ENCODE measurements at places on chromosomes 7 and 10.

DNA sequence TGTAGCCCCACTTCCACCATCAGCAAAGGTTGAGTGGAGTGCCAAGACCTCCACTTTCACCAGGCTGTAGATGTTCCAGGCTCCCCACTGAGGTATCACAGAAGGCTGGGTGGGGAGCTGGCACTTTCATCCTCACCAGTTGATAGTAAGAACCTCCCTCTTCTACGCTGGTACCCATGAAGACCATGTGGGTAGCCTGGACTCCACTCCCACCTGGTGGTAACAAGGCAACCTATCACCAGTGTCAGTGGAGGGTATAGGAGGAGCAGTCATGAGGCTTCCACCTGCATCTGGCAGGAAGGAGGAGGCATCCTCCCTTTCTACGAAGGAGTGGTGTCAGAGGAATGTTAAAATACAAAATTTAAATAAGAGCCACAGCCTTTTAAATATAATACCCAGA lies 4.4 kb downstream of the SMIM30 start:
- DNase-seq: no peak

GRCh38 chr10:94279835-94280709 lies 82.7 kb downstream of the NOC3L start:
- DNase-seq: peak; percentile 9

GRCh38 chr7:130013241-130013640 lies 37.9 kb downstream of the ZC3HC1 start:
- DNase-seq: no peak

DNA sequence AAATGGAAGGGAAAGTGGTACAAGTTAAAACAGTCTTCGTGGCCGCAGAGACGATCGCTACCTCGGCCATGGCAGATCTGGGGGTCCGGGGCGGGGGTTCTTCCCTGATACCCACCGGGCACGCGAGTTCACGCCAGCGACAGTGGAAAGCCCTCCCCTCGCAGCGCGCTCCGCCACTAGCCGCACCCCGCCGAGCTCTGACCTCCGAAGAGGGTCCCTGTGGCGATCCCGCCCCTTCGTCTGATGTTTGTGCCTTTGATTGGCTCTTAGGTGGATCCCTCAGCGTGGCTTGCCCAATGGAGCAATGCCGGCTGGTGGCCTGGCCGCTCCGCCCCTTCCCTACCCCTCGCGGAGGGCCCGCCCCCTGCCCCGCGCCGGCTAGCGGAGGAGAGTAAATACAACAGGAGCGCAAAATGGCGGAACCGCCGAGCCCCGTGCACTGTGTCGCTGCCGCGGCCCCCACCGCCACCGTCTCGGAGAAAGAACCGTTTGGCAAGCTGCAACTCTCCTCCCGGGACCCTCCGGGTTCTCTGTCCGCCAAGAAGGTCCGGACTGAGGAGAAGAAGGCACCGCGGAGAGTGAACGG lies at the start of gene RSBN1L:
Gene RSBN1L (plus strand): TSS at position 403 of the 586 bp plus-strand sequence. CDS start 11 bp downstream, at position 414.
- DNase-seq: peak; percentile 96

GRCh38 chr7:11727864-11728263 lies 104.1 kb downstream of the THSD7A start:
- DNase-seq: no peak

DNA sequence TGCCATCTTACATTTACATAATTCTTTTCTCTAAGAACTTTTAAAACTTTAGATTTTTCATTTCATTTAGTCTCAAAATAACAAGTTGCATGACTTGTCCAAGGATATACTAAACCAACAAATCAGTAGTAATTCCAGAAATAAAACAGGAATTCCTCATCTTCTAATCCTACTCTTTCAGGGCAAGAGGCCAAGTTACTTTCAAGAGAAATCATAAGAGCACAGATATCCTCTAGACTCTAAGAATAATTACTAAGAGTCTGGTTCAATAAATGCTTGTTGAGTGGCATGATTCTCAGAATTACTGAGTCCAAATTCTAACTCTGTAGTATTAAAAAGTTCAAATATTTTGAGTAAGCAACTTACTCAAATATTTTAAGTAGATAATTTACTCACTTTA lies 12.9 kb downstream of the PDZD8 start:
- DNase-seq: no peak

GRCh38 chr7:123096434-123096833 lies 100.9 kb upstream of the TAS2R16 start:
- no peak for DNase-seq

DNA sequence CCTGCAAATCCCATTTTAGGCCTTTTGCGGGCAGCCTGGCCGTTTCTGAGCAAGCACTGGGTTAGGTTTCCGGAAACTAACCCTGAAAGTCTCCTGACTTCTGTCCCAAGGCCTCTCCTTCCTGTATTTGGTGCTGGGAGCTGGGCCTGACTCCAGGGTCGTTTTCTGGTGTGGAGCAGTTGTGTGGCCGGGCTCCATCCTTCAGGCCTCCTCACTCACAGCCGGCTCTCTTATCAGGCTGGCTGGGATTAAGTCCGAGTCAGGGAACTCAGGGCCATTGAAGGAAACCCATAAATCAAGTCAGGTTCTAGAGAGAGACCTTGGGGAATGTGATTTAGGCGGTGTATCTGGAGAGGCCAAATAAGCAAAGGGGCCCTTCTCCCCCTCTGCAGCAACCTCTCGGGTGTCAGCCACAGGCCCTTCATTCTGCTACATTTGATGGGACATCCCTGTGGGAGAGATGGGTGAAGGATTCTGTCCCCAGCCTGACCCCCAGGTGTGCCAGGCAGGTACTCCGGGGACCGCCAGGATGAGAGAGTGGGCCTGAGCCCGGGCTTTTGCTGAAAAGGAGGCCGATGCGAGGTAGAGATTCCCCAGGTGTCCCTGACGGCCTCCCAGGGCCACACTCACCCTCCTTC lies 3.3 kb downstream of the GATA3 start:
- no peak for DNase-seq

DNA sequence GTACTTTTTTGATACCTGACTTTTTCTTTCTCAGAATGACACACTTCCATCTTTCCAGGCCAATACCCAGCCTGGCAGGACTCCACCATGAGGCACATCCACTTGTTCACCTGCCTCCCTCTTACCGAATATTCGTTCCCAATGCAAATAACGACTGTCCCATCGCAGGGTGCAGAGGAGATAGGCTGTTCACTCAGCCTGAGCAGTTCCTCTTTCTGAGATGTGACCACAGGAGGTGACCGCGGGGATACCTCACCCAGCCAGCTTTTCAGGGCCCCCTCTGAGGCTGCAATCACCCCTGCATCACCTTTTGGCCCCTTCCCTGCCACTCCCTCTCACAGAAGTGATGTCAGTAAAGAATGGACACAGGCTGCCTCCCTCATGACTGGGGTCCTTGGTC lies 28.3 kb downstream of the PTPRN2 start:
- no peak for DNase-seq

DNA sequence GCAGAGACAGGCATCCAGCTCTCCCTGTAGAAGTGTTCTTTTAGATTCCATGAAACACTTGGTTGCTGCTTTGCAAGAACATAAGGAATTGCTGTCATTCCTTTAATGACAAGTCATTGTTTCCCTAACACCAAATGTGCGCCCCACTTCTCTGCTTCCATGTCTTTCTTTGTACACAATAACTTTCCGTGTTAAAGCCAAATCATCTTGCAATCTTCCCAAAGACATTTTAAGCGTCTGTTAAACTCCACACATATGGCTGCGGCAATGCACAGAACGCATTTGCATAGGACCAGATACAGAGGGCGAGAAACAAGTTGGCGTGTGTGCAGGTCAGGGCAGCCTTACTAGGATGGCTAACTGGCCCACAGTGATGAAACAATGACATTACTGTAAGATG lies 399.3 kb upstream of the PRKCQ start:
- DNase-seq: no peak
